AG09309 (cell line): ENCODE measurements at places on chromosomes 5 and 9.

- DNase-seq, result no peak
Observed at GRCh38 chr9:24738421-24738961, 192.8 kb upstream of the IZUMO3 start.

DNA sequence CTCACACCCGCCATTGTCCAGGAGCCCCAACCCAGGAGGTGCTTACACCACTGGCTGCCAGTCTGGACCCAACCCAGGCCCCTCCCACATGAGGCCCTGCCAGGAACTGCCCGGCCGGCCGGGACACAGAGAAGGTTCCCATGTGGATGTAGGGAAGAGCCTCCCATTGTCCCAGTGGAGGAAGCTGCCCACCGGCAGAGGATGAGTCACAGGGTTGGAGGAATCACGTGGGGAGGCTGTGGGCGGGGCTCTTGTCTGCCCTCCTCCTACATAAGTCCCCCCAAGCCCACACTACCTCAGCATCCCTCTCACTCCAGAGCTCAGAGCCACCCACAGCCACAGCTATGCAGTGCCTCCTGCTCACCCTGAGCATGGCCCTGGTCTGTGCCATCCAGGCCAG lies 26.1 kb downstream of the PAEP start:
- no peak for DNase-seq

DNA sequence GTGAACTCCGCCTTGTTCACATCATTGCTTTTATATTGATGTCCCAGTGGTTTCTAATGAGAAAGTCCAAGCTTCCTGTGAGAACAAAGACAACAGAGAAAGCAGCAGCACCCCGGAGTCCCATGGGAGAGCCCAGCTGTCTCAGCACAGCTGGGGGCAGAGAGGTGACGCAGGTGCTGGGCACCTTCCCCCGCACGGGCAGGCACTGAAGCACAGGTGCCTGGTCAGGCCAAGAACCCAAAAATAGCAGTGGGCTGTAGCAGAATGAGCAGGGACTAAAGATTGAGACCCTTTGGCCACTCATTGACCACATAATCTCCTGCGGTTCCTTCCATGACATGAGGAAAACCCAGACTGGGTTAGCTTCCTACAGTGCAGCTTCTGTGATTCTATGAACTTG lies 18.8 kb downstream of the SRD5A1 start:
- no peak for DNase-seq

DNA sequence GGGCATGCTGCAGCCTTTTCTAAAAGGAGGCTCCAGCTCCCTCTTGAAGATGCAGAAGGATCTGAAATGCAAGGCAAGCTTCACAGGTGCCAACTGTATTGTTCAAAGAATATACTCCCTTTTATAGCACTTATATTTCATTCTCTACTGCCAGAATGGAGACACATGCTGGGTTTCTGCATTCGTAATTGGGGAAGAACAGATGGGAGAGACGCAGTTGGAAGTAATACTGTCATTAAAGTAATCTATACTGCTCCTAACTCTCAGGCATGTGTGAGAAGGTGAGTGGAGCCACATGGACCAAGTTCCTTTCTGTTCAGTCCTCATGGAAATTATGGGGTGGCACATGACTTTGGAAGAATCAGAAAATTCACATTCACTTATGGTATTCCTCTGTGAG lies 226.4 kb downstream of the TRIM32 start:
- no peak for DNase-seq

GRCh38 chr5:138092301-138092700 lies 8.5 kb downstream of the WNT8A start:
- no peak for DNase-seq

DNA sequence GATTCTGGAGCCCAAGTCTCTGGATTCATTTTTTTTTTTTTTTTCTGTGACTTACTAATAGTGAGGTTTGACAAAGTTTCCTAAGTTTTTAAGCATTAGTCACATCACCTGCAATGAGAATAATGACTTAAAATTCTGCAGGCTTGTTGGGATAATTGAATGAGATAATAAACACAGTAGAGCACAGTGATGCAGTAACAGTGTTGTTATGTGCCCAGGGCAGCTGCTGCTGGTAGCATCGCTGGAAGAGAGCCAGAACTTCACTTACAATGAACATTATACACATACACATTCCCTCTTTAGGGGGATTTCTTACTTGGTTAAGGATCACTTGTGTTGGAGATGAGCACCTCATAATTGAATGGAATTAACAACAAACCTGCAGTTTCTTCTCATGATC lies 78.9 kb downstream of the ALDH7A1 start:
- no peak for DNase-seq

GRCh38 chr9:125397736-125398135 lies 136.1 kb downstream of the GAPVD1 start:
- DNase-seq, result no peak

DNA sequence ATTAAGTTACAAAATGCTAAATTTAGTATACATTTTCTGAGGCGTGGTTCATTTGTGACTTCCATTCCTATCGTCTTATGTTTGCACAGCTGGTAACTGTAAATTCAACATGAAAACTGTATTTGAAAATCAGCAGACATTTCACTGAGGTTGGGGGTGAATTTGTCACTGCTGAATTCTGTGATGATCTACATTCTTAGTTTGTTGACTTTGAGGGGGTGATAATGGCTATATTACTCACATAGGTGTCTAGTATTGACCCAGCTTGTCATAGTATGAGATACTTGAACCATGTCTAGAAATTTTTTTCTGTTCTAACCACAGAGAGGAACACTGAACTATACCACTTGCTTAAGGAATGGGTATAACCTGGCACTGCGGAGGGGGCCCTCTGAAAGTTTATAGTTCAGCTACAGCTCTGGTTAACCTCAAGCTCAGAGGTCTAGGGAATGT lies 313.3 kb downstream of the PIK3R1 start:
- no peak for DNase-seq

DNA sequence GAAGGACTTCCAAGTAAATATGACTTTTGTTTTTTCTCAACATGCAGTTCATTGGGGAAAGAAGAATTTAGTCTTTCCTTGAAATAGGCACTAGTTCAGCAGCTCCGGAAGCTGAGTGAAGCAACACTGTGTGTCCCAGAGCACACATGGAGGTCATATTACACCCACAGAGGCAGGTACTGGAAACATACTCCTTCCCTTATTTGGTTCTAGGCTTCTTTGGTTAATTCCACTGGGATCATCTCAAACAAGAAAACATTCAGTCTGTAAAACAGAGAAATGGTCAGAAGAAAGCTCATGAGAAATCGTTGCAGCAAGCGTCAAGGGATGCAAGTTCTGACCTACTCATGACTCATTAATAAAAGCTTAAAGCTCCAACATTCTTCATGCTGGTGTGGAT lies 175.1 kb upstream of the PCSK5 start:
- DNase-seq, result no peak

GRCh38 chr5:149728303-149728702 lies 1.8 kb upstream of the PPARGC1B start:
- DNase-seq, result no peak

DNA sequence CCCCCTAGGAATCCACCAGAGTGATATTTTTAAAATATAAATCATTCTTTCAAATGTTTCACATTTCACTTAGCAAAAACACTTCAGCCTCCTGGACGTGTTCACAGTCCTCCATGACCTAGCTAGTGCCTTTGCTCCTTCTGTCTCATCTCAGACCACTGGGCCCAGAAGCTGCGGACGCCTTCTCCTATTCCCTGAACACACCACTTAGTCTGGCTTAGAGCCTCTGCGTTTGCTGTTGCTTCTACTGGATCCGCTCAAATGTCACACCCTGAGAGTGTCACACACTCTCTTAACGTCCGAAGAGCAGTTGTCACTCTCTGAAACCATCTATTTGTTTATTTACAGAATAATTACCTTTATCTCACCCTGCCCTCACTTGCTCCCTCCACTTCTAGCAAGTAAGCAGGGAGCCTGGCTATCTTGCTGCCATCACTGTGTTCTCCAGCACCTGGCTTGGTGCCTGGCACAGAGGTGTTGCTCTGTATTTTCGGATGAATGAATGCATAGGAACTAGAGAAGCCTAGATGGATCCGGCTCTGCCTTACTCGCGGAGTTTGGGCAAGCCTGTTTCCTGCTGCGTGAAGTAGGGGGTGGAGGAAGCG lies 1.2 kb upstream of the GRK6 start:
- no peak for DNase-seq

- no peak for DNase-seq
Observed at GRCh38 chr5:67166460-67167285, 29.9 kb downstream of the CD180 start.

DNA sequence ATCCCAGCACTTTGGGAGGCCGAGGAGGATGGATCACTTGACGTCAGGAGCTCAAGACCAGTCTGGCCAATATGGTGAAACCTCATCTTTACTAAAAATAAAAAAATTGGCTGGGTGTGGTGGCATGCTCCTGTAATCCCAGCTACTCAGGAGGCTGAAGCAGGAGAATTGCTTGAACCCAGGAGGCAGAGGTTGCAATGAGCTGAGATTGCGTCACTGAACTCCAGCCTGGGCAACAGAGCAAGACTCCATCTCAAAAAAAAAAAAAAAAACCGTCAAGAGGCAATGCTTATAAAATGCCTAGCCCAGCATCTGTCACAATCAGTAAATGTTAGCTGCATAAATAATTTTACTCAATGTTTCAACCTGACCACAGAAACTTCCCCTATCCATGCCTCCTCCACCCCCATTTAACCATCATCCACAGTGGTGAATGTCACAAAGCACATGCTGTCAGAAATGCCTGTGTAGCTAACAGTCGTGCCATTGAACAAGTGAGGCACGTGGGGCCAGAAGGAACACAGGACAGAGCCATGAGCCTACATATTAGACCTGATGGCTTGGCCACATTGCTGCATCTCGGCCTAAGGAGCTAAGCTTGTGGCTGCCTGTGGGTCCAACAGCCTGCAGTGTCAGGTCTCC lies 16.8 kb upstream of the TCOF1 start:
- DNase-seq, result no peak

GRCh38 chr5:133721365-133721764 lies 109.0 kb upstream of the FSTL4 start:
- DNase-seq, result no peak

- no peak for DNase-seq
Observed at GRCh38 chr9:27382975-27383374, 86.0 kb upstream of the EQTN start.

- no peak for DNase-seq
Observed at GRCh38 chr5:107404595-107405374, 266.0 kb downstream of the EFNA5 start.

GRCh38 chr5:151060742-151061141 lies 20.1 kb downstream of the TNIP1 start:
- no peak for DNase-seq
